ENCODE measurements at places on chromosomes 5 and 9.

GRCh38 chr9:3571500-3571899 lies 45.7 kb upstream of the RFX3 start:
- DNase-seq: no peak

- peak; percentile 30 for DNase-seq
These were observed 3.2 kb upstream of the NFX1 start for GRCh38 chr9:33287087-33287490.

DNA sequence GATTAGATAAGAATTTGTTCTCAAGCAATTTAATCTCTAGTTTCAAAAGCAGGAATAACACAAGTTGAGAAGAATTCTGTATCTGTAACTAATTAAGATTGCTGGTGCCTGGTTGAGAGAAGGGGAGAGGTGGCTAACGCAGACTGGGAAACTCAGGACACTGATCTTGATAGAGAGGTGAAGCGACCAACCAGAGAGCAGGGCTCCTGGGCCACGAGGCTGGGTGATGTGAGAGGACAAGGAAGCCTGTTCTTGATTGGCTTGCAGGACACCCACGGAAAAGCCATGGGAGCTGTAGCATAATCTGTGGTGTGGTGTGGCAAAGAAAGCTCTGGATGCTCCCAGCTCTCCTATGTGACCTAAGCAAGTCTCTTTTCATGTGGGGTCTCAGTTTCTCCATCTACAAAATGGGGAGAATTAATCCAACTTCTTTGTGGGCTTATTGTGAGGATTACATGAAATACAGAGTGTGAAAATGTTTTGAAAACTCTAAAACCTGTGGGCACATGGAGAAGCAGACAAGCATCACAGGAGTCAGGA lies 594.1 kb upstream of the BRINP1 start:
- no peak for DNase-seq

DNA sequence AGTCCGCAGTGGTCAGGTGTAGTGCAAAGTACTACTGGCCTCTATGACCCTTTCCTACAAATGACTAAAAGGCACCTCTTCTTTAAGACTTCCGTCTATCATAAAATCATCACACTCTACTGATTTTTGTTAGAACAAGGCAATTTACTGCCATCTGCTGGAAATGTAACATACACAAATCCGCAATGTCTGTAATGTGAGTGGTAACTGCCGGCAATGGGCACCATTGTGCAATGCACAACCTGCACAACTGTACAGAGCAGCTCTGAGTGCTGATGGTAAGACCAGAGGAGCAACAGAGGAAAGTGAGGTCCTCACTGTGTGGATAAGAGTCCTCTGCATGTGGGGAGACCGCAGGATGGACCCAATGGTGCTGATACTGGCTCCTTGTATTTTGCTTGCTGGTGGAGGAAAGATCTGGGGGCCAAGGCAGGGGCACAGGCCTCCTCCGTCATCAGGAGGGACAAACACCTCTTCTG lies 103.7 kb downstream of the ATPSCKMT start:
- no peak for DNase-seq

DNA sequence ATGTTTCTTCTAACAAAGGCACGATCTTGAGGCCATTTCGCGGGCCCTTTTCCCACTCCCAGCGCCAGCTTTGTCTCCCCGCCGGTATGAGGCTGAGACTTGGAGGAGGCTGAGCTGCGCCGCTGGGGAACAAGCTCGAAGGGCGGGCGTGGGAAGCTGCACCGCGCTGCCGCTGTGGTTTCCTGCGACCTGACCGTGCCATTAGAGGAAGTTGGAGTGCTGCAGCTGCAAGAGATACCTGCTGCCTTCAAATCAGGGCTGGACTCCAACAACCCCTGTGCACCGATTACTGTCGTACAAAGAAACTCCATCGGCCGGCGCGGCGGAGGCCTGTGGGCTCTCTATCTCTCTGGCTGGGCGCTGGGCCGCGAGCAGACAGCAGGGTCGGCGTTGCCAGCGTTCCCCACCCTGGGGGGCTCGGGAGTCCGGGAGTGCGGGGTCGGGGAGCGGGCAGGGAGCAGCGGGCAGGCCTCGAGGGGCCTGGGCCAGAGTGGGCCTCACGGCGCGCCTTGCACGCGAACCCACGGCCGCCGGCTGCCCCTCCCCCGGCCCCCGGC lies 1.3 kb upstream of the ERBIN start:
- DNase-seq: peak; percentile 67

DNA sequence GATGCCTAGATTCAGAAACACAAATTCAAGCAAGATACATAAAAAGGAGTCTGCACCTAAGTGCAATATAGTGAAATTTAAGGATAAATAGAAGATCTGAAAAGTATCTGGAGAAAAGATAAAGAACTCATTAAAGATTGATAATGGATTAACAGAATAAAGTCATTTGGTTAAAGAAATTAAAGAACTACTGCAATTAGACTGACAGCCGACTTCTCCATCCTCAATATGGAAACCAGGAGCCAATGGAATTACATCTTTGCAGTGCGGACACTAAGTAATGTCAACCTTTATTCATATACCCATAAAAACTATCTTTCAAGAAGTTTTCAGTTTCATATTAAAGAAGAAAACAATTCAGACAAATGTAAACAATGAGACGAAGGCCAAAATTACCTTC lies 81.0 kb downstream of the MRPL36 start:
- no peak for DNase-seq

- DNase-seq: no peak
These were observed 38.4 kb downstream of the STXBP1 start for GRCh38 chr9:127650518-127650917.

GRCh38 chr9:97468658-97469448 lies 32.6 kb upstream of the TMOD1 start:
- peak; percentile 19 for DNase-seq

DNA sequence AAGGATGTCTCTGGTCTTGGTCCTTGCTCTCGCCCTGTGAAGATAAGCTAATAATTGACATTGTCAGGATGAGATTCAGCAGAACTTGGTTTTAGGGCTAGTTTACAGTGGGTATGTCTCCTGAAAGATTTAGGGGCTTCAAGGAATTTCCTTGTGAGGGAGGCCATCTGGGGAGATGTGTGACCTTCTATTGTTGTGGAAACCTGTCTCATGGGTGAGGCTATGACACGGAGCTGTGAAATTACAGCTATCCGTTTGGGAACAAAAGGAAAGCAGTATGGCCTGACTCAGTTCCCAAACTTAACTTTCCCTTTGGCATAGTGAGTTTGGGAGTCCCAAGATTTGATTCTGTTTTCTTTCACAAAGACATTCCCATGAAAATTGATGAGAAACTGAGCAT lies 142.0 kb downstream of the PARP8 start:
- no peak for DNase-seq

- no peak for DNase-seq
These were observed 82.2 kb downstream of the NRG2 start for GRCh38 chr5:139960723-139961383.

DNA sequence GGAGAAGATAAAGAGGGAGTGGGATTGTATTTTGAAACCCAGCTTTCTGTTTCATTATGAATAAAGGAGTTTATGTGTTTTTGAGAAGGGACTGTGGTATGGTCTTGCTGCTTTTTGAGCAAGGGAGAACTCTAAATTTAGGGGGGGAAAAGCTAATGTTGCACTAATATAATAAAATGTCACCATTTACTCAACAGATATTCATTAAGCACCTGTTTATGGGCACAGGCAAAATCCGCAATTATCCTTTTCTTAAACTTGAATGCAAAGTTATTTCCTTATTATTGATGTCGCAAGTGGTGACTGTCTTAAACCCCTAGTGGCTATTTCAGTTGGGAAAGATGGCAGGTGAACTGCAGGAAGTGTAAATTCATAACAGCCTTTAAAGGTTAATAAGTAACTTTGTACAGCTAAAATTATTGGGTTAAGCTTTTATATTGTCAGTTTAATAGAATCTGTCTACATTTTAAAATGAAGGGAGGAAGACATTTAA lies 1.5 kb downstream of the CDC42SE2 start:
- no peak for DNase-seq

- DNase-seq: no peak
These were observed 82.4 kb downstream of the HMCN2 start for GRCh38 chr9:130347931-130348330.

DNA sequence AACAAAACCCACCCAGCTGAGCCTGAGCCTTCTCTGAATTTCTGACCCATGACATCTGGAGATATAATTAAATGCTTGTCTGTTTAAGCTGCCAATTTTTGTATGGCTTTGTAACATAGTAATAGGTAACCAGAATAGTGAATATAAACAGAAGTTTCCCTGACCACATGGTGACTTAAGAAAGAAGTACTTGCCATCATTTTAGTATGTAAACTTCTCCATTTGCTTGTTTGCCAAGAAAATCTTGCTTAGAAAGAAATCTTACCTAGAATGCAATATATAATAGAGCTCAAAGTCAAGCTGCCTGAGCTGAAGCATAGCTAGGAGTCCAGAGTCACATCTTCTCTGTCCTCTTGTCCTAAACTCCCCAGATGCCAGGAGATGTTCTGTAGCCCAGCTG lies 117.0 kb downstream of the PCSK1 start:
- DNase-seq: no peak

GRCh38 chr9:3575821-3576220 lies 50.0 kb upstream of the RFX3 start:
- DNase-seq: no peak

DNA sequence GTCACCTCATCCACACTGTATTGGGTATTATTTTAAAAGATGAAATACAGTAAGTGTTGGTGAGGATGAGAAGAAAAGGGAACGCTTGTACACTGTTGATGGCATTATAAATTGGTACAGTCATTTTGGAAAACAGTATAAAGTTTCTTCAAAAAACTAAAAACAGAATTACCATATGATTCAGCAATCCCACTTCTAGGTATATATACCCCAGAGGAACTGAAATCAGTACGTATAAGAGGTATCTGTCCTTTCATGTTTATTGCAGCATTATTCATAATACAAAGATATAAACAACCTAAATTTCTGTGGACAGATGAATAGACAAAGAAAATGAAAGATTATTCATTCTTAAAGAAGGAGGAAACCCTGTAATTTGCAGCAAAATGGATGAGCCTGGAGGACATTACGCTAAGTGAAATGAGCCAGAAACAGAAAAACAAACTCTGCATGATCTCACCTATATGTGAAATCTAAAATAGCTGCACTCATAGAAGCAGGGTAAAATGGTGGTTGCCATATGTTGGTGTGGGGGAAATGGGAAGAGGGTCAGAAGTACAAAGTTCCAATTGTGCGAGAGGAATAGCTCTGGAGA lies 191.6 kb downstream of the TRIM36 start:
- no peak for DNase-seq

GRCh38 chr9:109556061-109556460 lies 58.0 kb upstream of the PTPN3 start:
- DNase-seq: no peak

- DNase-seq: no peak
These were observed 37.8 kb downstream of the OTULIN start for GRCh38 chr5:14702238-14702839.

DNA sequence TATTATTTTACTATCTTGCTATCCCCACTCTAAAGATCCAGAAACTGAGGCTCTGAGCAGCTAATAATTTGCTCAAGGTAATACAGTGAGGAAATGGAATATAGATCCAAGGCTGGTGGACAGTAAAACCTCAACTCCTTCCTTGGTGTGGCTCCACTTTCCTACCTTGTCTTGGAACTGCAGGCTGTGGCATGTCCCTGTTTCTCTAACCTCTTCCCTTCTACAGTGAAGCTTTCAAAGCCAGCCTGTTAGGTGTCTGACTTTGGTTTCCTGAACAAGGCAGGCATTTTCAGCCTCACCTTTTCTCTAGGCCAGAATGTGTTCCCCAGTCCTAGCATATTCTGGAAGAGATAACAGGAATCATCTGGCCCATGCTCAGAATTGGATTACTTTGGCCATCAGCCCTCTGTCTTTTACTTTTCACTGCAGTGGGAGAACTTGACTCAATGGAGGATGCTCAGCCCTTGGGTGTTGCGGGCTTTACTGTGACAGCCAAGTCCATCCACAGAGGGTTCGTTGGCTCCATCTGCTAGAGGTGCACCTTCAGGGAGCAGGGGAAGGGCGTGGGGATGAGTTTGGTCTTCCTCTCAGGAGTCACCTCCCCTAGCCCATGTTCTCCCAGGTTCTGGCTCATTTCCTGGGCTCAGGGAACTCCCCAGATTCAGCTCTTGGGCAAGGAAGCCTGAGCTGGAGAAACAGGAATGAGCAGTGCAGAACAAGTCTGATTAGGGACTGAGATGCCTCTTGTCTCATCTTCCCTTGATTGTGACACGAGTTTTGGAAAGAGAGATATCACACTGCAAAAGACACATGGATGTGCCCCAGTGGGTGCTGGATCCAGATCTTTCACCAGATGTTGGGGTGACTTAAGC lies 1.1 kb downstream of the NIPAL4 start:
- DNase-seq: no peak

GRCh38 chr9:124312290-124313265 lies 54.8 kb downstream of the NEK6 start:
- no peak for DNase-seq
